Omental fat pad (tissue), 4 donors: ENCODE measurements at places on chromosomes 5 and 9.

DNA sequence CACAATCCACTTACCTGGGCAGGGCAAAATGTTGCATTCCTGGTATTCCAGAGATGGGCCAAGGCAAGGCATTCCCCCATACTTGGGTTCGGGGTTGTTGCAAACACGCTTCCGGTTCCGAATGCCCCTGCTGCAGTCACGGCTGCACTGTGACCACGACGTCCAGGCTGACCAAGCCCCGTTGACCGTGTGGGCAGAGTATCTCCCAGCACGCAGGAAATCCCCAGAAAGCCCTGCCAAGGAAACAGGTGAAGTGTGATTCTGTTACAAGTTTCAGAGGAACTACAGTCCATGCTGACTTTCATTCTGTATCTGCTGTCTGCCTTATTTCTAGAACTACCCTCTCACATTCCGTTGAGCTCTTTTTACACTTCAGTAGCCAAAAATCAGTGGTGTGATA lies 483.0 kb downstream of the SEMA5A start:
- no peak for DNase-seq

DNA sequence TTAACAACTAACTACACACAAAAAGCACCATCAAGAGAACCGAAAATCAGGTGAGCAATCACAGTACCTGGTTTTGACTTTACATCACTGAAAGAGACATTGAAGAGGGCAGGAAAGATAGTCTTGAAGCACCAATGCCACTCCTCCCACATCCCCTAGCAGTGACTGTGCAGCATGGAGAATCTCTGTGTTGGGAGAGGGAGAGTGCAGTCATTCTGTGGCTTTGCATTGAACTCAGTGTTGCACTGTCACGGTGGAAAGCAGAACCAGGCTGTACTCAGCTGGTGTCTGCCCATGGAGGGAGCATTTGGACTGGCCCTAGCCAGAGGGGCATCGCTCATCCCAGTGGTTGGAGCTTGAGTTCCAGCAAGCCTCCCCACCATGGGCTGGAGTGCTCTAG lies 40.4 kb downstream of the C5 start:
- DNase-seq: no peak

DNA sequence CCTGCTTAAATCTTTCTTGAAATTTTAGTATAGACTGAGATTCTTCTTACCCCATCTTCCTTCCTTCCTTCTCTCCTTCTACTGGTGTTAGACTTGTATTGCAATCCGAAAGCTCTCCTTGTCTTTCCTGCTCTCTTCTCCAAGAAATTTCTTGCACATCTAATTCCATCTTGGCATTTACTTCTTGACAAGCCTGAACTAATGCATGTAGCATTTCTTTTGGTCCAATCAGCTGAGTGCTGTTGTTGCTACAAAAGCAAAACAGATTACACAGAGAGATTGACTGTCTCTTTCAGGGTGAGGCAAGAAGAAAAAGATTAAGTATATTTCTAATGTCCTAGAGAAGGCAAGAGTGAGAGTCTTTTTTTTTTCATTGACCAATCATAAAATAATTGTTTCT lies 51.6 kb upstream of the MAP1B start:
- DNase-seq: no peak

DNA sequence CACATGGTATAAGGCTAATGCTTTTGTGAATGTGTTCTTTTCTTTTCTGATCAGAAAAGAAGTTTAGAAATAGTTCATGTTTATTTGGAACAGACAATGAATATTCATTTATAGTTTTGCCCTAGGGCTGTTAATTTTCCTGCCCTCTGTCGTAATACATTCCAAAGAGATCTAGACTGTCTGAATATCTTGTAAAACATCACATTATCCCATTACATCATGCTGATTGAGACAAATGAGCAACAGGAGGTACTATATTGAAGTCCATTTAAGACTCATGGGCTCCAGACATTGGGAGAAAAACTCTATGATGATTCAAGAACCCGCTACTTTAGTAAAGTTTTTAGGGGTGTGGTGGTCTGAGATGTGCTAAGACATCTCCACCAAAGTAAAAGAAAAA lies 121.2 kb upstream of the MAP1B start:
- DNase-seq: no peak

DNA sequence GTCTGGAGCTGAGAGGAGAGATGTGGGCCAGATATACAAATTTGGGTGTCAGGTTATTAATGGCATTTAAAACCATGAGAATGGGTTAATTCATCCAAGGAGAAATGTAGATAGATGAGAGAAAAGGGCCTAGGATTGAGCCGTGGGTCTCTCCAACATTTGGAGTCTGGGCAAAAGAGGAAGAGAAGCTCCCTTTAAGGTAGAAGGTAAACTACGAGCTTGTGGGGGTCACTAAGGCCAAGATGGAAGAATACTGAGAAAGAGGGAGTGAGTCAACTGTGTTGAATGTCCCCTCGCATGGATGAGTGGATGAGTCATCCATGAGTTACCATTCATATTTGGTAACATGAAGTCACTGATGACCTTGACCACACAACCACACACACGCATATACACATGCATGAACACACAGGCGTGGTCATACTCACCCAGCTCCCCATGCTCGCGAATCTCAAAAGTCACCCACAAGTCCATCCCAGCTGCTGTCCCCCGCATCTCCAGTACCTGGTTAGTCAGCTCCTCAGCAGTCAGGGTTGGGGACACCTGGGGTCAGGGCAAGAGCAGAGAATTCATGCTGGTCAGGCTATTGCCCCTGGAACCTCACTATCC lies 6.8 kb upstream of the FCHSD1 start:
- no peak for DNase-seq

DNA sequence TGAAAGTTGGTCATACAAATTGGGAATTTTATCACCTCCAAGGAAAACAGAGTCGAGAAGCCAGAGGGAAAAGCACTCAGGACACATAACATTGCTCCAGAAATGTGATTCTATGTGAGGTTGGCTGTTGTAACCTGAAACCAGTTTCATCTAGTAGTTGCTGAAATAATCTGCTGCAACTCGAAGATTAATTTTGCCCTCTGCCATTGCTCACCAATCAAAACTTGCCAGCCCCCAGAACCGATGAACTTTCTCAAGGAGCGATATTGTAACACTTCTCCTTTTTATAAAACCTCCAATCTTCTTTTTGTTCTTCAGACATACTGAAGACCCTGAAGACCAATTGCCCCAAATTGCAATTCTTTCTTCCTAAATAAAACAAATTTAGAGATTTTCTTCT lies 31.1 kb downstream of the C5orf58 start:
- no peak for DNase-seq

- no peak for DNase-seq
Measured at GRCh38 chr9:69895659-69896058, 75.0 kb downstream of the CFAP95 start.

DNA sequence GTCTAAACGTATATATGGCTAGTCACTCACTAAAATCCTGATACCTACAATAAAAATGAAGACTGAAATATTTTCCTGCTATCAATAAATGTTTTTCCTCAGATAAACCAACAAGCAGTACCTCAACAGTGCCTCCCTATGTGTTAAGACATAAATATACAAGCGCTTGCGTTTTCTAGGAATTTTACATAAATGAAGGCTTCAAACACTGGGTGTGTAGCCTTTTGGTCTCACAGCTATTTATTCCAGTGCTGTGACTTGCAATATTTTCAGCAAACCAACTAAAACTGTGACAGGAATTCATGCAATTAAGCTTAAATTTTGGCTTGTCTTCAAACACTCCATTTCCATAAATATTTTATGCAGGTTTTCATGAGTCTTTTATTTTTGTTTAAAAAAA lies 437.0 kb downstream of the BNC2 start:
- no peak for DNase-seq
